Stimulated activated CD4-positive, alpha-beta T cell treated with anti-CD3 and anti-CD28 coated beads, Interleukin-2, amount 100 ng/mL, for 48 hours (primary cell): ENCODE measurements at places on chromosomes 5 and 9.

GRCh38 chr9:37921168-37921510 is 17.2 kb upstream of the SLC25A51 start:
- no peak for DNase-seq

GRCh38 chr5:33275391-33275790 is 165.4 kb upstream of the TARS1 start:
- DNase-seq, result no peak

- DNase-seq, result peak; percentile 57
Measured at GRCh38 chr5:132426525-132427138, 57.1 kb downstream of the SLC22A5 start.

- no peak for DNase-seq
Measured at GRCh38 chr5:143143973-143144372, 259.5 kb downstream of the NR3C1 start.

- no peak for DNase-seq
Measured at GRCh38 chr5:15740383-15740782, 240.4 kb downstream of the FBXL7 start.

GRCh38 chr5:135208903-135209721 is 175.1 kb upstream of the PITX1 start:
- no peak for DNase-seq

GRCh38 chr5:153367466-153367865 is 123.0 kb upstream of the GRIA1 start:
- DNase-seq, result no peak

- no peak for DNase-seq
Measured at GRCh38 chr5:13606051-13606450, 338.4 kb downstream of the DNAH5 start.

DNA sequence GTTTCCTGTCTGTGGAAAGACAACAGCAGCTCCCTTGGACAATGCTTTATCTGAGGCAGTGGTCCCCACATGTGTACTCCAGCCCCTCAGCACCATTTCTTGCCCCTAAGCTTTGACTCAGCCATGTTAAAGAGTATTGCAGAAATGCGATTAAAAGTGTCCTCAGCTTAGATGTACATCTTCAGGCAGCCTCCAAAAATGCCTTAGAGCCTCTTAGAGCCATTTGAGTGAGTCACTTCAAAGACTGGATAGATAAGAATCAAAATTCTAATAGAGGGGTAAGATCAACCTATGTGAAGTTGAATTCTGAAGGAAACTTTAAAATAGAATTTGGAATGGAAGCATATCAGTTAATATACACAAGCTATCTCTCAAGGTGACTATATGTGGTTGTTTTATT is 296.3 kb downstream of the ADAMTS6 start:
- DNase-seq, result no peak

GRCh38 chr9:77820293-77820954 is 172.3 kb upstream of the GNA14 start:
- no peak for DNase-seq

DNA sequence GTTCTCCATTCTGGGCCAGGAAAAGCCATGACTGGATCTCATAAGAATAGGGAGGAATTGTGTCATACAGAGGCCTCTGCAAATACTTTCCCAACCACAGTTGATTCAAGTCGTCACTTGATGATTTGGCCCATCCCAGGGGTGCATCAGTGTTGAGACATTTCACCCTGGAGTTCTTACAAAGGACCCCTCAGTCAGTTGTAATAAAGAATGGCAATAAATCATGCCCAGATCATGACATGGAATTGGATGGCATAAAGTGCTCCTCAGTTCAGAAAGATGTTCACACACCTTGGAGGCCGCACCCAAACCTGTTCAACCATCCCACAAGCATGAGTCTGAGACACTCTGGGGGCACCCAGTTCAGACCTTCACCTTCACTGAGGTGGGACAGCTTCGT is 168.1 kb downstream of the NR3C1 start:
- no peak for DNase-seq

GRCh38 chr5:119864286-119864685 is 234.9 kb downstream of the FAM170A start:
- DNase-seq, result no peak

- no peak for DNase-seq
Measured at GRCh38 chr5:108339220-108339619, 42.7 kb downstream of the FBXL17 start.

DNA sequence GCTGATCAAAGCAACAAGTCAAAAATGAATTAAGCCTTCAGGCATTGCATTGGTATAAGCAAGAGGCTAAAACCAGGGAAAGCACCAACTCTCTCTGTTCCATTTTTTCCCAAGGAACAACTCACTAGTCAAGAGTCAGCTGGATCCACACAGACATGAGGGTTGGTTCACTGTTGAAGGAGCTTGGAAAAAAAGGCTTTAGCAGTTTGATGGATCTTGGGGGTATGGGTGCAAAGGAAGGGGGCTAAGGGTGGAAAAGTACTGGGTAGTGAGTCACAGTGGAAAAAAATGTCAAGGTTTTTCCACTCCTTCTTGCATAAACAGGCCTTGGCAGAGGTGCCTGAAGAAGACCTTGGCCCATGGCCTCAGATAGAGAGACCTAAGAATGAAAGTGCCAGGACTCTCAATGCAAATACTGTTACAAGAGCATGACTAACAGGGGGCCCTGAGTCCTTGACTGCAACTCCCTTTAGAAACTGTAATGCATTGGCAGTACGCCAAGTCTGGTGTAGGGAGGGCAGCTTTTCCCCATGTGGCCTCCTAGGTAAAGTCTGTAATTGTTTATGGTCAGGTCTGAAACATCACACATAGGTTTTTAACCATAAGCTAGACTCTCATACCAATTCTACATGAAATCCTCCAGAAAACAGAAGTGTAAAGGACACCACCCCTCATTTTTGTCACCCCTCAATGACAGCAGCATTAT is 23.7 kb downstream of the ACTL7A start:
- DNase-seq, result peak; percentile 59

DNA sequence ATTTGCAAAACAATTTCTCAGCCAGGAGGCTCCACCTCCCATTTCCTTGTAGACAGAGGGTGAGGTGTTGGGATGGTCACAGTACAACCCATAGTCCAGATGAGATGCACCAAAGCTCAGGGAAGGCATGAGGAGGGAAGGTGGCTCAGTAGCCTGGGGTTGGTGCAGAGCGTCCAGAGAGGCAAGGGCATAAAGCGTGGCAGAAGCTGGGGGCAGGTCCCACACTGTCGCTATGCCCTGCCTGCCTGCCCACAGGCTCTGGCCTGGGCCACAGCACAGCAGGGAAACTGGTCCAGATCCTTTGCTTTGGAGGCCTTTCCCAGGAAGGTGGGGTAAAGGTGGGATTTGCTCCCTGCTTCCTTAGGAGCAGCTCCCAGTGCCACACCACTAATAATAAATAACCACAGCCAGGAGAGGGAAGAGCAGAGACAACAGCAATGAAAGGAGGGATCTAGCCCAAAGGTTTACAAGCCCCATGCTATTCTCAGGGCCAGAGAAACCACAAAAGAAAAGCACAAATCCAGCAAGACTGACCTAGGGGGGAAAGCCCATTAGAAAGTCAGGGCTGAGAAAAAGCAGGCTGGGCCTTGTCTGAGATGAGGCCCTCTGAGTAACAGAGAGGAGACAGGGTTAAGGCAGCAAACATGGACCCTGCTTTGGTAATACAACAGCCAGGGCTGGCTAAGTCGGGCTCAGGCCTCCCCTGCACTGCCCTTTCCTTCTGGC is 27.2 kb downstream of the PCDHGC5 start:
- no peak for DNase-seq

- no peak for DNase-seq
Measured at GRCh38 chr5:118832974-118833373, 155.4 kb downstream of the DTWD2 start.

DNA sequence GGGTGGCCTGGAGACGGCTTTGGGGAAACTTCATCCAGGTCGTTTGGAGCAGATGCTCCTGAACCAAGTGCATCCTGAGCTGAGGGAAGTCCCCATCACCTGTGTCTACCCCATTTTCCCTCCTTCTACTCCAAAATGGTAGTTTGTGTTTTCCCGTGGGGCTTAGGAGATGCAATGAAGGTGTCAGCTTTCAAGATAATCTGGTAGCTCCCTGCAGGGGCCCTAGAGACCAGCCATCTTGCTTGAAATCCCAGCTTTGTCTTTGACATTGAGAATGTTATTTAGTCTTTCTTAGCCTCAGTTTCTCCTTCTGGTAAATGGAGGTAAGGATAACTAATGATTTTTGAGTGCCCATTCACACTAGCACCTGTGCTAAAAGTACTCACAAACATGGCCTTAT is 77.4 kb downstream of the WWC1 start:
- DNase-seq, result no peak

GRCh38 chr9:34334337-34334824 is 5.0 kb downstream of the NUDT2 start:
- DNase-seq, result no peak

GRCh38 chr5:40738502-40738901 is 17.3 kb downstream of the TTC33 start:
- DNase-seq, result no peak

DNA sequence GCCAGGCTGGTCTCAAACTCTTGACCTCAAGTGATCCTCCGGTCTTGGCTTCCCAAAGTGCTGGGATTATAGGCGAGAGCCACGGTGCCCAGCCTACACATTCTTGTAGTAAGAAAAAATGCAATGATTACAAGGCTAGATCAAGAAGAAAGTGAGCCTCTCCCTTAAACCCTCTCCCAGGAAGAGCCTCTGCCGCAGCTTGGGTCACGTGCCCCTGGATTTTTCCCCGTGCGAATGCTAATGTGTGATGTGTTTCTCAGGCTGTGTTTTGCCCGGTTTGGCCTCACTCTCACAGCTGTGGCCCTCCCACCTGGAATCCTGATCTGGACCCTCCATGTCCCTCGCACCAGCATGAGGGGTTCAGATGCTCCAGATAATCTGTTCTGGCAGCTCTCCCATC is 6.9 kb downstream of the PLPP7 start:
- no peak for DNase-seq

DNA sequence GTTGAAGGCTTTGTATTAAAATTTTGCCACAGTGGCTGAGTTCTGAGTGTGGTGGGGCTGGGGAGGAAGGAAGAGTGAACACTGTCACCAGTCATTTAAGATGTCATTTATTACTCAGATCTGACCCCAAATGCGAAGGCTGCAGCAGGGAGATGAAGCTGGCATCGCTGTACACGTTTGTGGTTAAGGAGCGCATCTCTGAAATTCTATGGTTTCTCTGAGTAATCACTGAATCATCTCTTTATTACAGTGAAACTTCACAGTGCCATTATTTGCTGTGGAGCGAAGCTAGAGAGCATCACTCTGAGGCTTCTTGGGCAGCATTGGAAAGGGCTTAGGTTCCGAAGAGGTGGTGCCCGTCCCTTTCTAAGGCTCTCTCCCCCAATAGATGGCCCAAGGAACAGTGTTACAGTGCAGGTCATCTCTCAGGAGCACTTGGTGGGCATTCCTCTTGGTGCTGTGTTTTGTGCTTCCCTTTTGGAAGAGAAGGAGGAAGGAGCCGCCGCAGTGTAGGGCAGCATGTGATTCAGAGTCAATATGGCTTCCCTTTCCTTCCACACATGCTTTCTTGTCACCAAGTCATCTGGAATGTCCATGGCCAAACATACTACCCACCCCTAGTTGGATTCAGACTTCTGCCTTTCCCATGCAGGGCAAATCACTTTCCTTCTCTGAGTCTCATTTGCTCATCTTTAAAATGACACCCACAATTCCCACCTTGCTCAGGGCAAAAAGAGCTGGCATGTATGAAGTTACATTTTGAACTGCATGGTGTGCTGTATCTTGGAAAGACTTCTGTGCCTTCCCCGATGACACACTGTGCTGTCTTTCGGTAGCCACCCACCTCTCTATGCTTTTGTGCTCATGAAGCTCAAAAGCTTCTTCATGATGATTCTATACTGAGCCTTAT is 9.3 kb upstream of the TEX48 start:
- DNase-seq, result peak; percentile 48

DNA sequence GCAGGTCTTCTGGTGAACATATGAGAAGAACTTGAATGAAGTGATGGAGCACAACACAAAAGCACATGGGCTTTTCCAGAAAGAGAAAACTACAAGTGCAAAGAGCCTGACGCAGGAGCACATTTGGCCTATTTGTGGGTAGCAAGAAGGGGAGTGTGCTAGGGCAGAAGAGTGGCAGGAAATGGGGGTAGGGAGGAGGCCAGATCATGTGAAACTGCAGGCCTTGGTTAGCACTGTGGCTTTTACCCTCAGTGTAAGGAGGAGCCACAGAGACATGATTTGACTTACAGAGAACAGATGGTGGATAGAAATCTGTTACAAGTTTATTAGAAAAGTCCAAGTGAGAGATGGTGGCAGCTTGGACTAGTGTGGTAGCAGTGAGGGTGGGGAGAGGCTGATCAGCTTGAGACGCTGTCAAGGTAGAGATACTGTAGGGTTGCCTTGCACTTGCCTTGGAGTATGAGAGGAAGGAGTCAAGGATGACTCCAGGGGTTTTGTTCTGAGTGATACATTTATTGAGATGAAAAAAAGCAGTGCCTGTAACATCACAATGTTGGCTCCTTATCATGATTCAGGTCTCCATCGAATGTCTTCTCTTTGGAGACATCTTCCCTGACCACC is 126.7 kb downstream of the PPP2R2B start:
- DNase-seq, result peak; percentile 12

GRCh38 chr5:139763280-139763929 is 32.2 kb upstream of the PSD2 start:
- DNase-seq, result no peak

- DNase-seq, result no peak
Measured at GRCh38 chr5:1755321-1755949, 44.2 kb downstream of the MRPL36 start.

DNA sequence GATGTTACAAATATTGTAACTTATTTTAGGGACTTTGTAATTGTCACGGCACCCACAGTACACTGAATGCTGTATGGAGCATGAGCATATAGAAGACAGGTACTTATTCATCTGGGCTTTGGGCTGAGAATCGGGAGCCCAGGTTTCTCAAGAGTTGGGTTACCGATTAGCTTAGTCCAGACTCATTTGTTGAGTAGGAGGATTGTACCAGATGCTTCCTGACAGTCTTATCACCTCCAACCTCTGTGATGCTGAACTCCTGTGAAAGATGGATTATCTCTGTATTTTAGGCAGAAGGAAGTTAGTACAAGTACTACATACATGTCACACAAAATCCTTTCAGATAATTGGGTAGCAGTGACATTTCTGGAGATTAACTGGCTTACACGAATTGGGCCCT is 79.2 kb downstream of the SV2C start:
- no peak for DNase-seq
